ENCODE measurements at places on chromosomes 2 and 18.

DNA sequence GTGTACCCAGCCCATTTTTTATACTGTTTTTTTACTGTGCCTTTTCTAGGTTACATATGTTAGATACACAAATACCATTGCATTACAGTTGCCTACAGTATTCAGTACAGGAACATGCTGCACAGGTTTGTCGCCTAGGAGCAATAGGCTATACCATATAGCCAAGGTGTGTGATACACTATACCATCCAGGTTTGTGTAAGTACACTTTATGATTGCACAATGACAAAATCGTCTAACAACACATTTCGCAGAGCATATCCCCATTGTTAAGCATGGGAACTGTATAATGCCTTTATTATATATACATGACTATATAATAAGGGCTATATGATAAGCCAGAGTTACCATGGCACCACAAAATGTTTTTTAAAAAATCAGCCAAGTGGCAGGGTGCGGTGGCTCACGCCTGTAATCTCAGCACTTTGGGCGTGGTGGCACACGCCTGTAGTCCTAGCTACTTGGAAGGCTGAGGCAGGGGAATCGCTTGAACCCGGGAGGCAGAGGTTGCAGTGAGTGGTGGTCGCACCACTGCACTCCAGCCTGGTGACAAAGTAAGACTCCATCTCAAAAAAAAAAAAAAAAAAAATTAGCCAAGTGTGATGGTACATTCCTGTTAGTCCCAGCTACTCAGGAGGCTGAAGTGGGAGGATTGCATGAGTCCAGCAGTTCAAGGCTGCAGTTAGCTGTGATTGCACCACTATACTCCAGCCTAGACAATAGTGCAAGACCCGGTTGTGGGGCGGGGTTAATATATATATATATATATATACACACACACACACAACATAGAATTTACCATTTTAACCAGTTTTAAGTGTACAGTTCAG lies 2.8 kb upstream of the CENPA start:
- no peak for DNase-seq

- DNase-seq = no peak
These were observed 631.0 kb upstream of the NXPH2 start for GRCh38 chr2:139411236-139411635.

GRCh38 chr2:151334082-151334815 lies 23.1 kb upstream of the TNFAIP6 start:
- DNase-seq = no peak

DNA sequence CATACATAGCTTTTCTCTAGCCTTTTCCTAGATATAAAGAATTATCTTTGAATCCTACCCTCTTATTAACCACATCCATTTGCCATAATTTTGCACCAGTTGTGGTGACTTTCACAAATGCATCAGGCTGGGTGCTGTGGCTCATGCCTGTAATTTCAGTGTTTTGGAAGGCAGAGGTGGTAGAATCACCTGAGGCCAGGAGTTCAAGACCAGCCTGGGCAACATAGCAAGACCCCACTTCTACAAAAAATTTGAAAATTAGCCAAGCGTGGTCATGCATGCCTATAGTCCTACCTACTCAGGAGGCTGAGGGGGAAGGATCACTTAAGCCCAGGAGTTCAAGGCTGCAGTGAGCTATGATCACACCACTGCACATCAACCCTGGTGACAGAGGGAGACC lies 672.4 kb upstream of the CHAC2 start:
- DNase-seq = no peak

GRCh38 chr2:197170208-197170607 lies 140.4 kb downstream of the ANKRD44 start:
- DNase-seq = no peak

DNA sequence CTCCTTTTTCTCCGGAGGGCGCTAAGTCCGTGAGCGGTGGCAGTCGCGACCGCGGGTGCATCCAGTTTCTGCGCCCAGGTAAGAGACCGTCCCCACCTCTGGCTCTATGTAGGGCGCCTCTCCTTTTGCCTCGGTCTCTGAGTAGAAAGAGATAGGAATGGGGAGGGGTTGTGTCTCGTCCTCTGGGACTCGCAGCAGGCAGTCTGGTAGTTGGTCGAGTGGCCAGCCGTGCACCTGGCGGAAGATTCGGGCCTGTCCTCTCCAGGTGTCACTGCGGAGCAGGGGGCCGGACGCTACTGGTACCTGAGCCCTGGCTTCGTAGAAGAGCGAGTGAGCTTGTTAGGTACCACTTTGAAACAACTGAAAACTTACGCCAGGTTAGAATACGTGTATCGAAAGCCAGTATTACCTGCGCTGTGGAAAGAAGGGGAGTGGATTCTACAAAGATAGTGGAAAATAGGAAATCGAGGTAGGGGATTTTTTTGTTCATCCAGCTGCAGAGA lies 403 bp downstream of the MAP2 start:
- no peak for DNase-seq

- DNase-seq = no peak
These were observed 4.3 kb downstream of the SEPTIN10 start for GRCh38 chr2:109609352-109610024.

- no peak for DNase-seq
These were observed 31.2 kb downstream of the CFAP221 start for GRCh38 chr2:119575439-119575838.

DNA sequence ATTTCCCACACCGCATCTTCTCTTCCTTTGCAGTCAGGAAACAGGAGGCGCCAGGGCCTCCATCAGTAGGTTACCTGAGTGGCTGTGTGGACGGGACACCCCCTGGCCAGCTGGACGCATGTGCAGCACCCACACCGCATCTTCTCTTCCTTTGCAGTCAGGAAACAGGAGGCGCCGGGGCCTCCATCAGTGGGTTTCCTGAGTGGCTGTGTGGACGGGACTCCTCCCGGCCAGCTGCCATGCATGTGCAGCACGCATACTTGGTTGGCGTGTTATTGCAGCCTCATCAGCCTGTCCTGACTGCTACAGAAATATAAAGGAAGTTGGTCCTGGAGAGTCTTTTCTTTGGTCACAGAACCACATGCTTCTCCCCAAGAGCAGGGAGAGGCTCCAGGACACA lies 74.6 kb downstream of the DCDC2C start:
- no peak for DNase-seq

GRCh38 chr2:168596881-168597655 lies 141.0 kb downstream of the CERS6 start:
- no peak for DNase-seq

DNA sequence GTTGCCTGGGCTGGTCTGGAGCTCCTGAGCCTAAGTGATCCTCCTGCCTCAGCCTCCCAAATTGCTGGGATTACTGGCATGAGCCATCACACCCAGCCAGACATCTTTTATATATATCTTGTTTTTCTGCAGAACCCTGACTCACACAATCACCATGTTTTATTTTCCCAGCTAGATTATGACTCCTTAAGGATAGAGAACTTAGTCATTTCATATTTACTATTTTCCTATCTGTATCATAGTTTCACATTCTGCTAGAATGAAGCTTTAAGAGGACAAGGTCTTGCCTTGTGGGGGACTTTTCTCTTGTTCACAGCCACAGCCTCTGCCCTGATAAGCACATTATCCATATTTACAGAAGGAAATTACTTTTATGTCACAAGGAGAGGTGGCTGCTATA lies 73.9 kb downstream of the LBH start:
- DNase-seq = no peak

DNA sequence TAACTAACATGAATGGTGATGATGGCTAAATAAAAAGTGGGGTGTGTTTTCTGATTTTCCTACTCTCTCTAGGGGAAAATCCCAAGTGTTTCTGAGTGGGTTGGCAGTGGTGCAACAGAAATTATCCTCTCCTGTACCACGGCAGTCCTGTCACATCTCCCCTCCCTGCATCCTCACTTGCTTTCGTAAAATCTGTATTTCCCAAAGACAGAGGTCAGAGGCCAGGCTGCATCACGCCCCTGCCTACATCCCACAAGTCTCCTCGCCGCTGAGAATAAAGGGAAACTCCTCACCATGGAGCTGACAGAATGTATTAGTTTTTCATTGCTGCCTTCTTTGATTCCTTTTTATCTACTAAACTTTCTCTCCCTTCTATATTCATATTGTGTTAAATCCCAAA lies 13.1 kb downstream of the FBLN7 start:
- no peak for DNase-seq

DNA sequence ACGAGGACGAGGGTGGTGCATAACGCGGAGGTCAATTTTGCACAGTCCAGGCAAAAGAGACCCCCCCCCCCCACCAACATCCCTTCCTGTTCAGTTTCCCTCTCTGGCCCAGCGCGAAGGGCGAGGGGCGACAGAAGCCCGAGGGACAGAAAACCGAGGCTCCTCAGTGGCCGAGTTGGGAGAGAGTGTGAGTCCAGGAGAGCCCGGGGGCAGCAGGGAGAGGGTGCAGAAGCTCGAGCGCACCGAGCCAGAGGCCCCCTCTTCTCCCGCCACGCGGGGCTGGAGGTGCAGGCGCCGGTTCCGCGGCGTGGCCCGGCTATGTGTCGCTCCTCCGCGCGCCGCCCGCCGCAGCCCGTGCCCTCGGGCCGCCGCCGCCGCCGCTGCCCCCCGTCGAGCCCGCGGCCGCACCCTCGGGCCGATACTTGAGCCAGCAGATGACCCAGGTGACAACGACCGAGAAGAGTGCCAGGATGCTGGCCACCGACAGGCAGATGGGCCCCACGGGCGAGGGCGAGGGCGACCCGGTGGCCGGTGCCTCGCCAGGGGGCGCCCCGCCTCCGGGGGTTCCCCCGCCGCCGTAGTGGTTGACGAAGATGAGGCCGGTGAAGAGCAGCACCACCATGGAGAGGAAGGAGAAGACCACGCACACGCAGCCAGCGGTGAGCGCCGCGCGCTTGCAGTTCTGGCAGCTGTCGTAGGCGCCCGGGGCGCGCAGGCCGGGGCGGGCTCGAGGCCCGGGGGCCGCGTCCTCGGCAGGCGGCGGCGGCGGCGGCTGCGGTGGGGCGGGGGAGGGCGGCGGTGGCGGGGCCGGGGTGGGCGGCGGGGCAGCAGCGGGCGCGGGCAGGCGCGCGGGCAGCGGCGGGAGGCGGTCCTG lies 20.2 kb upstream of the PAX3 start:
- DNase-seq = peak; percentile 51

GRCh38 chr2:72211350-72211749 lies 63.7 kb upstream of the CYP26B1 start:
- no peak for DNase-seq

DNA sequence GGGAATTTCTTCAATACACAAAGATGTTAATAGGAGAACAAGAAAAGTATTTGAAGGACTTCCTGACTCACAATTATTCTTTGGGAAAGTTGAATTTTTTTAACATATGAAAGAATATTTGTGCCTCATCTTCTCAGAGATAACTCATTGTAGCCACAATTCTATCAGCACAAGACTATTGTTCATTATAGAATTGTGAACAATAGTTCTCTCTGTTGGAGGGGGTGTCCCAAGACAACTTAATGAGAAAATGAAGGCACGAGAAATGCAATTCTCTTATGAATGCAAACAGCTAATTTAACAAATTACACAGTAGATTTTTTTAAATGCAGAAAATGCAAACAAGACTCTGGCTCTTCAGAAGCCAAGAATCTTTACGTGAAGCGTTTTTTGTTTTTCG lies 157.0 kb downstream of the BARD1 start:
- DNase-seq = no peak

DNA sequence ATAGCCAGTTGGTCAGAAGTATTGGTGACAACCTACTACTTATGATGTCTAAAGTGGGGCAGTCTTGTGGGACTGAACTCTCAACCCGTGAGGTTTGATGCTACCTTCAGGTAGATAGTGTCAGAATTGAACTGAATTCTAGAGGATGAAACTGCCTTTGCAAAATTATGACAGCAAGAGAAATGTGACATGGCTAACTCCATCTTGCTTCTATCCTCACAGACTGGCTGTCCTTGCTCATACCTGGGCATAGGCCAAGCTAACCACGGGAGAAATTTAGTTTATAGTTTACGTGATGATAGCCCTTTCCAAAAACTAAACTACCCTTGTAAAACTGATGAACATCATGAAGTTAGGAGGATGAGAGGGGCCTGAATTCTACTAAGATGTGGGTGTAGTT lies 24.9 kb upstream of the TGIF1 start:
- no peak for DNase-seq

DNA sequence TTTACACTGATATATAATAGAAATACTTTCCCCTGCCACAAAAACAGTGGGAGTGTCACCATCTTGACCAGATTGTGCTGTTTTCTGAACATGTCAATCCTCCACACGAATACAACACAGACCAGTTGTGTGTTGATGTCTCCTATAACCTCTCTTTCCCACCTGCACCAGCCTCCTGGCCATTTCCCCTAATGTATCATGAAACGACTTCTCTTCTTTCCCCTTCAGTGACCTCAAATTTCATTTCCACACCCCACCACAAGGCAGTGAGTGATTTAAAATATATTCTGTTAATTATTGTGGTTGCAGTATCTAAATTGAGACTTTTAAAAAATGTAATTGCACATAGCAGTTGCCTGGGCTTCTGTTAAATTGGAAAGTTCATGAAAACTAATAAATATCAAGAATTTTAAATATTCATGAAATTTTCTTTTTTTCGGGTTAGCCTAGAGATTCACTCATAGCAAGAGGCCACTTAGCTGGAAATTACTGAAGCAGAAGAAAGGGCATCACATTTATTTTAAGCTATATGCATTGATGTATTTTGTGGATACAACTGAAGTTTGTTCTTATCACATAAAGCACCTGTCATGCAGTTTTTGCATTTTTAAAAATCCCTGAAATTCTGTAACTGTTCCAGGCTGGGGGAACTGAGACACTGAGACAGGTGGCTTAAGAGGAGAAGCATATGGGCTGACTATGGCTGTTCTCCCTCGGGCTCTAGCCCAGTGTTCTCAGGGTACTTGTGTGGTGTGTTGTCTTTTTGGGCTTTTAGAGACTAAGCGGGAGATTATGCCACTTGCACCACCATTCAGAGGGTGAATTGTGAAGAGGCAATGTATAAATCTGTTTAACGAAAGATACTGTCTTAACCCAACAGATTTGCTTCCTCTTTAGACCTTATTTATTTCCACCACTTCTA lies 15.9 kb downstream of the FAM171B start:
- DNase-seq = no peak

GRCh38 chr2:153005071-153005730 lies 286.8 kb downstream of the ARL6IP6 start:
- DNase-seq = no peak

DNA sequence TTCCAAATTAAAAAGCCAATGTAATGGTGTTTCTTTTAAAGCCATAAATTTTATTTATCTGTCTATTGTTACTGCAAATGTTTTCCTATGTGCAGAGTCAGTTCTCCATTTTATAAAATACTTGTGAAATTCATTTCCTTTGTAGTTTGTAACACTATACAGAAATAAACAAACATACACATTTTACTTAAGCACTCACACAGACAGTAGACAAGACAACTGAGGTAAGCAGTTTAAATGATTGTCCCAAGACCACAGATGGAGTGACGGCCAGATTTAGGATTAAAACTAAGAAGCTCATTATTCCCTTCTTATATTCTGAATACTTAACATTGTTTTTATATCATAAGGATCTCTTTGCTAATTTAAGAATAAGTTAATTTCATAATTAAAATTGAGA lies 100.9 kb downstream of the BAZ2B start:
- no peak for DNase-seq

DNA sequence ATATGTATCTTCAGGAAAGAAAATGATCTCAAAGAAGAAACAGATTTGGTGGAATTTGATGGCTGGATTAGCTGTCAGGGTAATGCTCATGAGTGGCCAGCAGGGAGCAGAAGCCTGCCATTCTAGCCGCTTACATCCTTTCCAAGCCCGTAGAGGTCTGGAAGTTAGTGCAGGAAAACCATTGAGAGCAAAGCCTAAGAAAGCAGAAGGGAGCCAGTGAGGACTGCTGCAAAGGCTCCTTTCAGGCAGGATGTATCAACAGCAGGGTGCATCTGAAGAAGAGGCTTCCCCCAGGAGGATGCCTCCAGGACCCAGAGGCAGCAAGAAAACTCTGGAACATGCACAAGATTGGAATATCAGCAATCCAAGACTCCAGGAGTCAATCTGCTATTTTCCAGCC lies 22.9 kb upstream of the LBH start:
- DNase-seq = peak; percentile 50
